Foreskin melanocyte (primary cell): ENCODE measurements at places on chromosomes 1 and 21.

DNA sequence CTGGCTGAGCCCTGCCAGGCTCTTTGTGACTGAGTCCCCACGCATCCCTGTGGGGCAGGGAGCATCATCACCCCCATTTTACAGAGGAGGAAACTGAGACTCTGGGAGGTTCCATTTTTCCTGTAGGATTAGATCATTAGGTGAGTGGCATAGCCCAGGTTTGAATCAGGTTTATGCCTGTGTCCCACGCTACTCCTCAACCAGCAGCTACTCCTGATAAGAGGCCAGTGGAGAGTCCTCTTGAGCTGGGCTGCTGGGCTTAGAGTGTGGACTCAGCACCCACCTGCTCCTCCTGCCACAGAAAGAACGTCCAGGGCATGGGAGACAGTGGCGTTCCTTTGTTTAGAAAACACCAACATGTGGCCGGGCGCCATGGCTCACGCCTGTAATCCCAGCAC is 30.7 kb downstream of the TNFRSF1B start:
- no peak for DNase-seq

GRCh38 chr1:31416101-31416736 is 3.2 kb downstream of the SERINC2 start:
- DNase-seq: no peak

- DNase-seq: no peak
Observed at GRCh38 chr1:236685205-236685916, 938 bp upstream of the ACTN2 start.

GRCh38 chr1:59570524-59570923 is 244.2 kb upstream of the HOOK1 start:
- DNase-seq: no peak

DNA sequence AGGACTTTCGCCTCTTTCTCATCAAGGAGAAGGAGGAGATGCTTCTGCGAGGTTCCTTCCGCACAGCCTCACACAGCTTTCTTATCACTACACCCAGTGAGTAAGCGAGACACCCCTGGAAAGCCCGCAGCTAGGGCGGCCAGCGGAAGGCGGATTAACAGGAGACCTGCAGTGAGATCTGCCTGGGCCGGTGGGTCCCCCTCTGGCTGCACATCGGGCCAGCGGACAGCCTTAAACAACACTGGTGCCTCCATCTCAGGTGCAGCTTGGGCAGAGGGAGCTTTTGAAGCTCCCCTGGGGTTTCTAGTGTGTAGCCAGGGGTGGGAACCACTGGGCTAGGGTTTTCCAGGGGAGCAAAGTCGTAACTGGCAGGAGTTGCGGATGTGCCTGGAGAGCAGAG is 17.5 kb upstream of the MTARC1 start:
- DNase-seq: no peak

GRCh38 chr1:33841494-33841893 is 22.4 kb upstream of the HMGB4 start:
- no peak for DNase-seq

DNA sequence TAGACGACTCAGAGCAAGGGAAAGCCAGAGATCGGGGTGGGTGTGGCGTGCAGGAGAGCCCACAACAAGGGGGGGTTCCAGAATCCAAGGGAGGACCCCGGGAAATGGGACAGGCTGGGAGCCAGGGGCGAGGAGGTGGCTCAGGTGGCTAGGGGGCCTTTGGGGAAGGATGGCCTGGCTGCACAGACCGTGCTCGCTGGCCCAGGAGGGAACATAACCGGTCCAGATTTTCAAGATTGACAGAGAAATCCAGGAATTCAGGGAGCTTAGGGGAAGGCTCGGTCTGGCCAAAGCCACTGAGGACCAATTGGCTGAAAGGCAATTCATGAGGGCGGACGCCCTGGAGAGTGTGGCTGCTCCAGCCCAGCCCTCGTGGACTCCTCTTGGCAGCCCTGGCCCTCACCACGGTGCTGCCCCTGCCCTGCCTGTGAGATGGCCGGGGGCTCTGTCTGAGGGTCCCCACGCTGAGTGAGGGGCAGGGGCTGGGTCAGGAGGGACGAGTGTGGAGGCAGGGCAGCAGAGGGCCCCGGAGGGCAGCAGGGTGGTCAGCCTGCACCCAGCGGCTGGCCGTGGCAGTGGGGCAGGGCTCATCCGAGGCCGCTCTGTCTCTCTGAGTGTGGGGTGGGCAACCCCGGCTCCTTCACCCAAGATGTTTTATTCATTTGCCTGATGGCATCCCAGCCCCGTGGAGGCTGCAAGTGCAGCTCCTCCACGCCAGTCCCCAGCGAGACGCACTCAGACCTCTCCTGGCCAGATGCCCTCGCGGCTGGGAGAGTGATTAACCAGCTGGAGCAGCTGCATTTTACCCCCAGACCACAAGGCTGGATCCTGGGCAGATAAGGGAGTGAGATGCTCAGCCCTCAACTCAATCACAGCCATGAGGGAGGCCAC is 5.6 kb upstream of the LRRC3 start:
- no peak for DNase-seq

DNA sequence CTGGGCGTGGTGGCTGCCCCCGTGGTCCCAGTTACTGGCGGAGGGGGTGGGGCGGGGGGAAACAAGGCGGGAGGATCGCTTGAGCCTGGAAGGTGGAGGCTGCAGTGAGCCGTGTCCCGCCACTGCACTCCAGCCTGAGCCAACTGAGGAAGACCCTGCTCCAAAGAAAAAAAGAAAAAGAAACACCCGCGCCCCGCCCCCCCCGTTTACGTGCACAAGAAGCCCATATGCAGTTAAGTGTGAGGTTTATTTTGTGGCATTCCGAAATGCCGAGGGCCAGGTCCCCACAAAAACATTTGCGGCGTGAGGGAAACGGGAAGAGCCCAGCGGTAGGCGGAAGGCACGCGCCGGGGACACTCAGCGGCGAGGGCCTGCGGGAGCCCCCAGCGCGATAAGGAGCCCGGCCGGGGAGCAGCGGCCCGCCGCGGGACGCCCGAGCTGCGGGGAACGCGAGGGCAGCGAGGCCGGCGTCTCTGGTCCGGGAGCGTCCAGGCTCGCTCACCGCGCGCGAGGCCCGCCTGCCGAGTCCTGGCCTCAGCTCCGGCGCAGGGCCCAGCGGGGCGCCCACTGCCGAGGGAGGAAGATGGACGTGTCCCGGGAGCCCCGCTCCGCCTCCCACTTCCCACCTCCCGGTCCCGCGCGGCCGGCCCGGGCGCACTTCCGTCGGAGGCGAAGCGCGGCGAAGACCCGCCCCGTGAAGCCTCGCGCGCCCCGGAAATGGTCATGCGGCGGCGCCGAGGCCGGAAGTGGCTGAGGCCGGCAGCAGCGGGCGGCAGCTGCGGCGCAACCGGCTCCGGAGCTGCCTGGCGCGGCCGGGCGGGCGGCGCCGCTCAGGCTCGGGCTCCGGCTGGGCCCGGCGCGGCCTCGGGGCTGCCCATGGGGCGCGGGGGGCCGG is at the start of gene TRAPPC10:
TRAPPC10 (plus strand) TSS at position 731 of the 895 bp plus-strand sequence. CDS start 185 bp downstream, outside the sequence.
- DNase-seq: peak; percentile 72

DNA sequence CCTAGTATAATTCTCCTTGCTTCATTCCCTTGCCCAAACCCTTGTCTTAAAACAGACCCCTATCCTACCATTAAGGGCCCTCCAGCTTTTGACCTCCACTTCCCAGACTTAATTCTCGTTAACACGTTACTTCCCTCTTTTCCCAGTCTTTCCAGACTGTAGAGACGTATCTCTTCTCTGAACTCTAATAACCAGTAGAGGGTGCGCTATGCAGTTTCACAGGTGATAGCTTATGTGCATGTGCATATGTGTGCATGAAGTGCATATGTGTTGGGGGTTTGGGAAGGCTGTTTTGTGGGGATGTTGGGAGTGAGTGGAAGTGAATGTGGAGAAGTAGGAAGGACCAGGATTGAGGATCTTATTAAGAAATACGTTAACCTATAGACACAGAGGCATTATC is 78.1 kb upstream of the CCDC190 start:
- DNase-seq: no peak
